Activated CD4-positive, alpha-beta T cell treated with anti-CD3 and anti-CD28 coated beads for 48 hours (primary cell): ENCODE measurements at places on chromosomes 4 and X.
A peak's percentile ranks its signal among the peaks of the same experiment; 100 is the strongest.

DNA sequence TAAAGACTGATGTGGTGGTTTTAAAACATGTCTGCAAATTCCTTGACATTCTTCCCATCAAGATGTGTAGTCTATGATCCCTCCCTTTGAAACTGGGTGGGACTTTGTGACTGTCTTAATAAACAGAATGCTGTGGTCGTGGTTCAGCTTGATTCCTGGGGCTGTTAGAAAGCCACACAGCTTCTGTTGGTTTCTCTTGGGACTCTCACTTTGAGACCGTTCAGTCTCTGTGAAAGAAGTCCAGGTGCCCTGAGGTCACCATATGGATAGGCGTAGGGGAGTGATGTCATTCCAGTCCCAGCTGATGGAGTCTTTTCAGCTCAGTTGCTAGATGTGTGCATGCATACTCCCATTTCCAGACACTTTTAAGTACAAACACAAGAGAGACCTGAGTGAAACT is 216.6 kb downstream of the KDR start:
- DNase-seq: no peak

DNA sequence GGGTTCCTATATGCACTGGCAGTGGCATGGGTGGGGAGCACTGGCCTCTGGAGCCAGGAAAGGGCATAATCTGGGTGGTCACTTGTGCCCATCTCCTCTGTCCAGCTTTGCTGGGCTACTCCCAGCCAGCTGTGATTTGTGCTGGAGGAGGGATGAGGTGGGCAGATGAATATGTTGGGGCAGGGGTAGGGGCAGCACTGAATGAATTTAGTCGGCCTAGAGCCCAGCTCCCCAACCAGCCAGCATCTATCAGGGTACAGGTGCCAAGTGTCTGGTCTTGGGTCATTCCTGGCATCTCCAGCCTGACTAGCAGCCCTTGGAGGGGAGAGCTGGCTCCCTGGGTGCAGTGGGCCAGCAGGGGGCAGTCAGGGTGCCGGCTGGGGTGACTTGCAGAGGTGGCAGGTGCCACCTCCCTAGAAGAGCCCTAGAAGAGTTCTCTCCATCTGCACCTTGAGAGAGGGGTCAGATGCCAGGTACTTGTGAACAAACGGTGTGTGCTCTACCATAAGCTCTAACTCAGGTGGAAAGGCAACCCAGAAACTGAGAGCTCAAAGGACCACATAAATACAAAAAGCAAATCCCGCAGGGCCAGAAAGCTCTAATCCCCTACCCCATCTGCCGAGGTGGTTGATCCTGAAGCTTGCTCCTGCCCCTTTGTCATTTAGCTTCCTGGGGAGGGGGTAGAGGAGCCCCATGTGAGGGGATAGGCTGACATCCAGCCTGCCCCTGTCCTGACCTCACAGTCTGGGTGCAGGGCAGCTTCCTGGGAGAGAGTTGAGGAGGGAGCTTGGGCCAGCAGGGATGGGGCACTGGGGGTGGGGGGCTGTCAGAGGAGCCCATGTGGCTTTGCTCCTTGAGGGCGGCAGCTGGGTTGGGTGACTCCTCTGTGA is 2.2 kb downstream of the SORCS2 start:
- peak; percentile 55 for DNase-seq

DNA sequence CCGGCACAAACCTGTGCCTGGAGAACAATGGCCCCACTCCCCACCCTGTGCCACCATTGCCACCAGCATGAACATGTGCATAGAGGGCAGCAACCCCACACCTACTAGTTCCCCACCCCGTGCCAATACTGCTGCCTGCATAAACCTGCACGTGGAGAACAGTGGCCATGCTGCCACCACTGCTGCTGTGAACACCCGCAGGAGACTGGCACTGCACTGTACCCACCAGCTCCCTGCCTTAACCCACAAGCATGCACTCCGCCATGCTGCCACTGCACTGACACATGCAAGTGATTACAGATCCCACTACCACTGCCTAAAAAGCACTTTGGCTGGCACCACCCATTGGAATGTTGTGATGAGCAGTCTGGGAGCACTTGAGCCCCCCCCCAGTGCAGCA is 77.3 kb downstream of the NAA11 start:
- DNase-seq: no peak

DNA sequence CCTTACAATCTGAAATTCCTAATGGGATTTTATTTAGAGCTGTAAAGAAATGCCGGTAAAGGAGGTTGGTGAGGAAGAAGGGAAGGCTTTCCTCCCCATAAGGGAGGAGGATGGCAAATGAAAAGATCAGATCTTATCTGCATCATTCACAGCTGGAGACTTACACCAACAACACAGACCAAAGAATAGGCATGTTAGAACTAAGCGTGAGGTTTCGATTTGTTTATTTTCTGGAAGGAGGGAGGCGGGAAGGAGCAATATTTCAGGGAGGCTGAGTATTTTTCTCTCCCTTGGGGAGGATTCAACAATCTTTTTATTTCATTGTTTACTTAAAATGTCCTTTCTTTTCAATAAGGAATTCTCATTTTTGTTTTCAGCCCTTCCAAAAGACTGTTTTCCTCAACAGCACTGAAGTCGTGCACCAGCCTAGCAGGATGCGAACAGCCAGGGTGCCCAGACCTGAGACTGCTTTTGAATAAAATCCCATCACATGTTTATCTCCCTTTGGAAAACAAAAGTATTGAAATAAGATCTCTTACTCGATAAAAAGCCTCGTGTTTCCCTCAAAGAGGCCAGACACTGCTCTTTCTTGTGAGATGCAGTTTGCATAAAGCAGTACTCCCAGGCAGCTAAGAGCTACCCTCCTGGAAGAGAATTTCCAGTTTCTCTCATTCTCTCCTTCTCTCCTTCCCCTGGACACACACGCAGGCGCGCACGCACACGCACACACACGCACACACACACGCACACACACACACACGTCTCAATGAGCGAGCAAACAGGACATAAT is 236.1 kb downstream of the MGST2 start:
- DNase-seq: no peak
